Stimulated activated CD4-positive, alpha-beta T cell treated with anti-CD3 and anti-CD28 coated beads, Interleukin-2, amount 100 ng/mL, for 4 hours (primary cell): ENCODE measurements at places on chromosomes 4 and X.

DNA sequence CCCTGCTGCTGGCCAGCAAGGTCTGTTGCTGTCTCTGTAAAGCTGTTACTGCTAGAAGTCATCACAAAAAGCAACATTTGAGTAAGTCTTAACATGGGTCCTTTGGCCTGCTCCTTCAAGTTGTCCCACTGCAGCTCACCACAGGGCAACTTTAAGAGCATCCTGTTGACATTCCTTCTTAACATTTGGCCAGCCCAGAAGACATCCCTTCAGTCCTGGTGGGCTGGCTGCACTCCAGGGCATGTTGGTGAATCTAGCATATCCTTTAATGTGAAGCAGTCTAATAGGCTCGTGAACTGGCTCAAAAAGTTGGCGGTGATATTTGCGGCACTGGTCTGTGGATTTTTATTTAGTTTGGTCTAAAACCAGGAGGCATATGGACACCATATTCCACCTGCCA, 92.2 kb upstream of the MAML3 start:
- DNase-seq = no peak

DNA sequence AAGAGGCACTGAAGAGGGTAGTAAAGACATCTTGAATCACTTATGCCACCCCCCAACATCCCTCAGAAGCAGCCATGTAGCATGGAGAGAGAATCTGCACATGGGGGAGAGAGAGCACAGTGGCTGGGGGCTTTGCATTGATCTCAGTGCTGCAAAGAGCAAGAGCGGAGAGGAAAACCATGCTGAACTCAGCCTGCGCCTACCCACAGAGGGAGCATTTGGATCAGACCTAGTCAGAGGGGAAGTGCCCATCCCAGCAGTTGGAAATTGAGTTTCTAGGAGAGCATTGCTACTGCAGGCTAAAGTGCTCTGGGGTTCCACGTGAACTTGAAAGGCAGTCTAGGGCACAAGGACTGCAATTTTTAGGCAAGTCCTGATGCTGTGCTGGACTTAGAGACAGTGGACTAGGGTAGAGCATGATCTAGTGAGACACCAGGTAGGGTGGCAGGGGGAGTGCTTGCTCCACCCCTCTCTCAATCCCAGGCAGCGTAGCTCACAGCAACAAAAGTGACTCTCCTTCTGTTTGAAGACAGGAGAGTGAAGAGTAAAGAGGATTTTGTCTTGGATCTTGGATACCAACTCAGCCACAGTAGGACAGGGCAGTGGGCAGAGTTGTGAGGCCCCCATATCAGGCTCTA, 9.0 kb upstream of the PROM1 start:
- DNase-seq = no peak

DNA sequence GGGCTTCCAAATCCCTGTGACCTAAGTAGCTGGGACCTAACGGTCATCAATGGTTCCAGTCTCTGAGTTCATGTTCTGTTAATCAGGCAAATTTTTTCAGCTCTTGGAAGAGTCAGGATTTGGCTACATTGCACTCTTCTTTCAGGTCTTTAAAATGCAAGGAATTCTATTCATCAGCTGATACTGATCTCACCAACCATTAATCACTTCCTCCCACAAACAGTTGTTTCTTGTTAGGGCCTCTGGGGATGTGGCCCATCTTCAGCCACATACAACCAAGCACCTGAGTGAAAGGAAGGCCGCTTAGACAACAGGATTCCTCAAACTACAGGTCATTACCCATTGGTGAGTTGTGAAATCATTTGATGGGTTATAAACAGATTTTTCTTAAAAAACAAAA, 71.7 kb downstream of the FANCB start:
- no peak for DNase-seq

GRCh38 chrX:77293331-77293995, 153.7 kb upstream of the FGF16 start:
- no peak for DNase-seq

DNA sequence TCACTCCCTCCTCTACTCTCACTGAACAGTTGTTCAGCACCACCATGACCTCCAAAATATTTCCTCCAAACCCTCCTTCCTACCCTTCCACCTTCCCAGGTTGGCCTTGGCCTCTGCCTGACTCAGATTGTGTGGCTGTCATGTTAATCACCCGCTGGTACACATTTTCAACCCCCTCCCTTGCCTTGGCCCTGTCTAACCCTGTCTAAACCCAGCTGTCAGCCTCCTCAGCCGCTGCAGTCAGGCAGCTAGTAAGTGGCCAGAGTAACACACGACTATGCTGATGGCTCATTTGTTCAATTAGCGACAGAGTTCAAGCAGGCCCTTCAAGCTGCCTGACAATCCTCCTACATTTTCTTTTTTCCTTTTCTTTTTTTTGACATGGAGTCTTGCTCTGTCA, 18.0 kb downstream of the ING2 start:
- no peak for DNase-seq

- DNase-seq = no peak
Measured at GRCh38 chr4:81876106-81876505, 404.4 kb upstream of the RASGEF1B start.

- DNase-seq = no peak
Measured at GRCh38 chr4:110510955-110511544, 35.1 kb downstream of the ENPEP start.

DNA sequence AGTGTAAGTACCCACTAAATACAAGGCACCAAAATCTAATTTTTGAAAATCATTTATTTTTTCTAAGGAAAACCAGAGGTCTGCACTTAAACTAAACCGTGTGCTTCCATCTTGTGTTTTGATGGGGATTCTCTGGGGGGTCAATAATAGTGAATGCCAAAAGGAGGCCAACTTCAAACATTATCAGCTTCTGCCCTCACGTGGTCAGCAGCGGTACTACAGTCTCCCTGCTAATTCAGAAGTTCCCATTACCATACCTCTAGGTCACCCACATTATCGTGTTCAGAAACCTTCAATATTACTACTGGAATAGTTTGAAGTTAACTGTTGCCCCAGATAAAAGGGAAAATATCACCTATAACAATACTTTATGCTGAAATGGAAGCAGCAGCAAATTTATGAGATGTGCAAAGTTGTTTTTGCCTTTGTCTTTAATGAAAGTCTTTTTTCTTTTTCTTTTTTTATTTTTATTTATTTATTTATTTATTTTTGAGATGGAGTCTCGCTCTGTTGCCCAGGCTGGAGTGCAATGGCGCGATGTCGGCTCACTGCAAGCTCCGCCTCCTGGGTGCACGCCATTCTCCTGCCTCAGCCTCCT, 17.3 kb downstream of the CTPS2 start:
- peak; percentile 21 for DNase-seq

- no peak for DNase-seq
Measured at GRCh38 chr4:188299161-188299560, 159.9 kb downstream of the TRIML1 start.
